Right ventricle myocardium inferior (tissue), 1 donor: ENCODE measurements at places on chromosomes 11 and 22. TPM values are rescaled to one million over a fixed set of nuclear protein-coding genes. Genes with fewer than 3 reads are reported as not detected.

Gene ZNF214
- total RNA-seq: 1.9 TPM

Gene OR4A47
- not detected for total RNA-seq

Gene TTC36
- total RNA-seq: 0.92 TPM

Gene FXYD6
- total RNA-seq: 41.2 TPM

Gene TST
- total RNA-seq: 54.6 TPM

Gene SAA4
- not detected for total RNA-seq

Gene GRAMD4
- total RNA-seq: 80.0 TPM

Gene HEPHL1
- not detected for total RNA-seq

Gene OSM
- 0.19 TPM for total RNA-seq

Gene KRTAP5-3
- not detected for total RNA-seq
